DMS153 (cell line): ENCODE measurements at places on chromosomes 1 and 21.

DNA sequence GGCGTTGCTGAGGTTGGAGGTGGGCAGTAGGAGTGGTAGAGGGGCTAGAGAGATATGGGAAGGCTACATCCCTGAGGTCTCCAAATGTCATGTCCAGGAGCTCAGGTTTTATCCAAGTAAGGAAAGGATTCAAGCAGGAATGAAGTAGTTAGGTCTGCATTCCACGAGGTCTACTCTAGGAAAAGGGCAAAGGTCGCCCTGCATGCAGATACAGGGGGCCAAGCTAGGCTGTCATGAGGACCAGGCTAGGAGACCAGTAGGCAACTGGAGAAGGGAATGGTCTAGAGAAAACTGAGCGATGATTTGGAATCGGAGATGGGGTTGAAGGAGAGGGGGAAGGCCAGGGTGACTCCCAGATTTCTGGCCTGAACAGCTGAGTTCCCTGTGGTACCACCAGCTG is 48.7 kb downstream of the IRF2BP2 start:
- DNase-seq: no peak

GRCh38 chr1:28902738-28903137 is 11.6 kb upstream of the EPB41 start:
- no peak for DNase-seq

GRCh38 chr1:212067787-212068186 is 32.2 kb downstream of the DTL start:
- DNase-seq: no peak

- no peak for DNase-seq
Observed at GRCh38 chr1:168365719-168366479, 85.2 kb downstream of the TBX19 start.

DNA sequence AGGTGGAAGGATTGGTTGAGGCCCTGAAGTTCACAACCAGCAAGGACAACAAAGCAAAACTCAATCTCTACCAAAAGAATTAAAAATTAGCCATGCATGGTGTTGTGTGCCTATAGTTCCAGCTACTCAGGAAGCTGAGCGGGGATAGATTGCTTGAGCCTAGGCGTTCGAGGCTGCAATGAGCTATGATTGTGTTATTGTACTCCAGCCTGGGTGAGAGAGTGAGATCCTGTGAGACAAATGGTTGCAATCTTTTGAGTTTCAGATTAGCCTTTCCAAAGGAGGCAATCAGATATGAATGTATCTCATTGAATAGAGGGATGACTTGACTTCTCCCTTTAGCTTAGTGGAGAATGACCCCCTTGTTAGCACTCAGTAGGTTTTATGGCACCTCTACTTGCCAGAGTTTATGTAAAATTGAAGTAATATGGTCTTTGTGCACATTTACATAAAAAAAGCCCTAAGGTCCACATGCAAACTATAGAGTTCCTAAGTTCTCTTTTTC is 105.6 kb upstream of the OLFM3 start:
- no peak for DNase-seq

- no peak for DNase-seq
Observed at GRCh38 chr21:36747815-36748383, 49.0 kb downstream of the SIM2 start.
